ENCODE measurements at places on chromosomes 2 and 18.

DNA sequence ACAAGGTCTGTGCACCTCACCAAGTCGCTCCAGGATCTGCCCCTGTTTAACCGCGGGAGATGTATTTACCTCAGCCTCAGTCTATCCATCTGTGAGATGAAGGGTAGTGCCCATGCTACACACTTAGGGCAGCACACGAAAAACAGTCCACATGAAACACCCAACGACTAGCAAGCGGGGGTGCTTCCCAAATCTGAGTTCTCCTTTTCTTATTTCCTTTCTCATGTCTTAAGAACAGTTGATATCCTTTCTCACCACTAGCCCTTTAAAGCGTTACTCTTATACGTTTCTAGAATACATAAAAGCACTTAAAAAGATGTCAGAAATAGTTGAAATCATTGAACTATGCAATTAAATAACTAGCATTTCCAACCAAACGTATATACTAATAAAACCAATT is 207.3 kb upstream of the PXDN start:
- DNase-seq = no peak

DNA sequence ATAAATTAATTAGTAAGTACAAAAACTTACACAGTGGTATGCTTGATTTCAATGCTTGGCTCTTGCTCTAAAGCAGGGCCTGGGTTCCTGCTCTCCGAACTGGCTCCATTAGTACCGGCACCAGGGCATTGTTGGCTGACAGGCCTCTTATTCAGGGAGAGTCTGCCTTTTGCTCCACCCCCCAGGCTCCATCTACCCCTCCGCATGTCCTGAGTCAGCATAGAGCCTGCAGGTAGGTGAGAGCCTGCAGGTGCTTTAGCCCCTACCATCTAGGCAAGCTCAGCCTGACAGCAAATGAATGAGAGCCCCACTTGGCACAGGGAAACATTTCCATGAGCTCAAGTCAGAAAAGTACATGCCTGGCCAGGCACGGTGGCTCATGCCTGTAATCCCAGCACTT is 35.1 kb upstream of the EFHD1 start:
- DNase-seq = peak; percentile 52

- DNase-seq = peak; percentile 58
These were observed 58.6 kb upstream of the SLC25A52 start for GRCh38 chr18:31819106-31819924.

DNA sequence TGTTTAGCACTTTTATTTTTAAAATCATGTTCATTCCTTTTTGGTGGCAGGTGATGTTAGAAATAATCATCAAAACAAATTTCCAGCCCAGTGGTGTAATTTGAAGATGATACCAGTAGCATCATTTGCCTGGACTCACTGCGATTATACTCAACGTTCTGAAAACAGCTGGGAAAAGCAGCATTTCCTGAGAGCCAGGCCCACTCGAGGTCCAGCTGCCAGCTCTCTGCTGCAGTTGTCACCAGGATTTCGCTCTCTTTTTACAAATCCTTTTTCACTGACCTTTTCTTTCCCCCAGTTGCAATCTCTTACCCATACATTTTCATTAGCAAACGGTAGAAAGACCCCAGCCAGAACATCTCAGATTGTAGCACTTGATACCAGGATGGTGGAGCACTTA is 110.6 kb upstream of the LYPD1 start:
- no peak for DNase-seq

GRCh38 chr2:111662039-111662770 is 221.8 kb downstream of the ANAPC1 start:
- DNase-seq = no peak

- DNase-seq = no peak
These were observed 23.3 kb downstream of the GNLY start for GRCh38 chr2:85717308-85718008.

- no peak for DNase-seq
These were observed 190.3 kb downstream of the ARL4C start for GRCh38 chr2:234306426-234307173.

DNA sequence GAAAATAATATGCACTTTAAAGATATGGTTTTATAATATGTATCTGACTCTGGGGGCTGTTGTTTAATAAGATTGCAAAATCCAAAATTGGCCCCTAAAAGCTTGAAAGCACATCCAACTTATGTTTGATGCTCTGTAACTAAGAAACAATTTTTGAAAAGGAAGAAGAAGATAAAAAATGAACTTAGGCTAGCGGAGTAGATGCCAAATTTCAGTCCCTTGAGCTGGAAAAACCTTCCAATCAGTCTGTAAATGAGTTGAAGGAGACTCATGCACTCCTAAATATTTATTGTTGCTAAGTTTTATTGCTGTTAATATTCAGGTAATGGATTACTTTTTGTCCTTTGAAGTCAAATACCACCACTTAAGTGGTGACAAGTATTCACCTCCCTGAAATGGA is 465.0 kb downstream of the ZEB2 start:
- DNase-seq = no peak

- DNase-seq = no peak
These were observed 25.9 kb downstream of the COL5A2 start for GRCh38 chr2:189153619-189154018.

DNA sequence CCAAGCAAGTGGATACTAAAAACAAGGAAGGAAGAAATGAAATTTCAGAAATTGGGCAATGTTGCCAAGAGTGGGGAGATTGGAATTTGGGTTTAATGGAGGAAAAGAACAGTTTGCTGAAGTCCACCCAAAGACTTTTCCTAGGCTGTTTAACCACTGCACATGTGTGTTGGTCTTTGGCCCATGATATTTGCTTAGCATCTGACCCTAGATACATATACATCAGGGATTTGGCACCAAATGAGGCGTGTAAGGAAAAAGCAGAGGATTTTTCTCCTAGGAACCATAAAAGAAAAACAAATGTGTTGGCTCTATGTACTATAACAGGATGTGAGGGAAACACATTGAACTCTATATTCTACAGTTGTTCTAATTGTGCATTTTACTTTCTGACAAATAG is 80.7 kb upstream of the CD28 start:
- DNase-seq = no peak

DNA sequence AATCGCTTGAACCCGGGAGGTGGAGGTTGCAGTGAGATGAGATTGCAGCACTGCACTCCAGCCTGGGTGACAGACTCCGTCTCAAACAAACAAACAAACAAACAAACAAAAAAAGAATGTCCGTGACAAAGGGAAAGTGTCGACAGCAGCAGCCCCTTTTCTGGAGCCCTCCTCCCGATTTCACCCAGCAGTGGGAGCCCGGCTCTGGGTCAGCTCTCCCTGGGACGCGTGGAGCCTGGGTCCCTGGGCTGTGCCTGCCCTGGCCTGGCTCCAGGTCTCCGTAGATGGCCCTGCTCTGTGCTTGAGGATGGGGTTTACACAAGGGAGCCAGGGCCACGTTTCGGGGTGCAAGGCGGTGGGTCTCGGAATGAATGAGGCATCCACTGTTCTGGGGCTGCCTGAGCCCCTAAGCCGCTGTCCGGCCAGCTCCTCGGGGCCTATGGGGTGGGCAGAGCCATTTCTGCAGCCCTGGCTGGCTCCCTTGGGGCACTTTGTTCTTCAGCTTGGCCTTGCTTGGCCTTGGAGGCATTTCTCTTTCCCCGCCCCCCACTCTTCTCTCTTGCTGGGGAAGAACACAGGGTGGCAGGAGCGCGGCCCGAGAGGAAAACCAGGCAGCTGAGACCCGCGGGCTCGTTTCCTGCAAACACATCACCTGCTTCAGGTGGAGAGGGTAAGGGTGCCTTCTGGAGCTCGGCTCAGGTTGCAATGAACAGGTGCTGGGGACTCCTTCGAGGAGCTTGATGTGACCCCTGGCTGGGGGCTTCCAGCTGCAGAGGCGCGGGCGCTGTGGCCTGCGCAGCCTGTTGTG is 29.1 kb downstream of the RTP5 start:
- DNase-seq = peak; percentile 28

- DNase-seq = no peak
These were observed 559.2 kb downstream of the RNF144A start for GRCh38 chr2:7476371-7476770.

GRCh38 chr18:58966005-58966677 is 101.5 kb downstream of the ZNF532 start:
- DNase-seq = no peak

DNA sequence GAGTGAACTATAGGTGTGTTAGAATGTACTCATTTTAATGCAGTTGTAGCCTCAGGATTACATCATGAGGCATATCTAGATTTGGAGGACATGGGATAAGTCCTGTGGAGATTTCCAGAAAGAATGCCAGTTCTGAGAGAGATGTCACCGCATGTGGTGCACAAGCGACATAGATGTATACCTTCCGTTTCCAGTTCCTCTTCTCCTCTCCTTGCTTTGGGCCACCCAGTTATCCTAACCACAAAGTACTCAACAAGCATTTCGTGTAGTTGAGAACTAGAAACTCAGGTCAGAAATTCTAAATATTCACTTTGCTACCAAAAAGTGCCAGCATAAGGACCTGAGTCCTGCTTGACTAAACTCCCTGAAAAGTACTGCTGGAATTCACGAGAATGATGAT is 66.5 kb downstream of the KCTD18 start:
- DNase-seq = no peak

- peak; percentile 72 for DNase-seq
These were observed 26.9 kb downstream of the MCEE start for GRCh38 chr2:71102981-71103681.

DNA sequence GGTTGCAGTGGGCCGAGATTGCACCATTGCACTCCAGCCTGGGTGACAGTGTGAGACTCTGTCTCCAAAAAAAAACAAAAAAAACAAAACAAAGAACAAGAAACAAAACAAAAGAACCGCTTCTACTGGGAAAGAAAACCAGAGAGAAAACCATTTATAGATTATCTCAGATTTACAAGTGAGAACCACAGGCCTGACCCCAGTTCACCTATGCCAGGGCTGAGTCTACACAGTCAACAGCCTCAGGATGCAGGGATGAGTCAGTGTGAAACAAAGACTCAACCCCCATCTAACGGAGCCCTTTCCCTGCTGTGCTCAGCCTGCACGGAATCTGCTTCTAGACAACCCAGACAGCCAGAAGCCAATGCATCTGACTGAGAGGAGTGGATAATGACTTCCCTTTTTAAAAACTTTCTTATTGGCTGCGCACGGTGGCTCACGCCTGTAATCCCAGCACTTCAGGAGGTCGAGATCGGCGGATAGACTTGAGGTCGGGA is 25.5 kb upstream of the YWHAQ start:
- no peak for DNase-seq

DNA sequence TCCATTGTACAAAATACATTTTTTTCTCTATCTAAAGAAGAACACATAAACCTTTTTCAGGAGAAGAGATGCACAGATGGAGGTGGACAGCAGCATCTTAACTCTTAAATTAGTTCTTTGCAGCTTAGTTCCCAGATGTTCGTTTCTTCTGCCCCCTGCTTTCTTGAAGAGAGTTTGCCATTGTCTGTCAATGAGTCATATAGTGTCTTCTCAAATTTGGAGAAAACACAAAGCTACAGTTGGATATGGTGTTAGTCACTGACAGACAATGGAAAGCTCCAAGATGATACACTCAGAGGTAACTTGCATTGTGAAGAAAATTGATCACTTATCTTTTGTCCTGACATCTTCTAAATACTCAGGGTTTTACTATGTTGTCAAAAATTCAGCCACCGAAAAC is 48.8 kb upstream of the TMEFF2 start:
- DNase-seq = no peak

- no peak for DNase-seq
These were observed 1.7 kb upstream of the CLUL1 start for GRCh38 chr18:595068-595467.

DNA sequence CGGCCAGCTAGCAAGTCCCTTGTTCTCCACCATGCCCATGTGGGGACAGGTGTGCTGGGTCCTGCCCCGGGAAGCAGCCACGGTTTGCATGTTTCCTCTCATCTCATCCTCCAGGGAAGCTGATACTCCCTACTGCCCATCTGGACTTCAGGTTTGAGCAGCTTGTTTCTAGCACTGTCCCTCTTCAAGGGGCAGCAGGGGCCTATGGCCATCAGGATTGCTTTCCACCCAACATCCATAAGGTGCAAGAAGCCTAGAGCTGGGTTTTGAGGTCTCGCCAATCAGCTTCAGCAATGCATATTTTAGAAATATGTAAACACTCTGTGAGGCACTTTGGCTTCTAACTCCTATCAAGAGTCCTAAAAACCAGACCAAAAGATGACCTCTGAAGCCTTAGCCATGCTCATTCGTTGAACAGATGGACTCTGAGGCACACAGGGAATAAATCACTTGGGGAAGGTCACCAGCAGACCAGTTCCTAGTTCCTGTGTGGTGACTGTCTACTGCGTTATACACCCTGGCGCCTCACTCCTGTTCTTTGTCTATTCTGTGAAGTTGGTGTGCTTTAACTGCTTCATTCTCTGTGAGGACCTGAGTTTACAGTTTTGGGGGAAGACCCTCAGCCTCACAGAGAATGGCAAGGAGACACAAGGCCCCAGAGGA is 192.6 kb upstream of the TWIST2 start:
- no peak for DNase-seq

DNA sequence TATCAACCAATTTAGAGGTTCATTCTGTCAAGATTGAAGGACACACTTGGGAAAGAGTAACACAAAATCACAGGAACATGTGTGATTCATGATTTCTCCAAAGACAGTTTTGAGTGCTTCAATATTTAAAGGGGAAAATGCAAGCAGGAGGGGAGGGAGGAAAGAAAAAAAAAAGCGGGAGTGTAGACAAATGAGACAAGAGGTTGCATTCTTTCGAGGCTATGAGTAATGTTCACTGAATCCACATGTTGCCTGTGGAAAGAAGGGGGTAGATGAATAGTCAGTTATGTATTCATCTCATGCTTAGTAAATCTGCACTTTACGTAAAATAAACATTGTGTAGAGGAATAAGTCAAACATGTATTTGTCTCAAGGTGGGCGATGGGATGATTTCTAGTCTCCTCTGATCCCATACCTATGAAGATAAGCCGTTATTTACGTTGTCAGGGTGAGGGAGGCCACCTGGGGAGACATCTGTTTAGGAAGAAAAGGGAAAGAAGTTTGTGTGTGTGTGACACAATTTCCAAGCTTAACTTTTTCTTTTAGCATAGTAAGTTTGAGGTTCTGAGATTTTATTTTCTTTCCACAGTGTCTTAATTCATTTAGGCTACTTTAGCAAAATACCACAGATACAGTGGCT is 211.0 kb upstream of the ZC3H15 start:
- no peak for DNase-seq

DNA sequence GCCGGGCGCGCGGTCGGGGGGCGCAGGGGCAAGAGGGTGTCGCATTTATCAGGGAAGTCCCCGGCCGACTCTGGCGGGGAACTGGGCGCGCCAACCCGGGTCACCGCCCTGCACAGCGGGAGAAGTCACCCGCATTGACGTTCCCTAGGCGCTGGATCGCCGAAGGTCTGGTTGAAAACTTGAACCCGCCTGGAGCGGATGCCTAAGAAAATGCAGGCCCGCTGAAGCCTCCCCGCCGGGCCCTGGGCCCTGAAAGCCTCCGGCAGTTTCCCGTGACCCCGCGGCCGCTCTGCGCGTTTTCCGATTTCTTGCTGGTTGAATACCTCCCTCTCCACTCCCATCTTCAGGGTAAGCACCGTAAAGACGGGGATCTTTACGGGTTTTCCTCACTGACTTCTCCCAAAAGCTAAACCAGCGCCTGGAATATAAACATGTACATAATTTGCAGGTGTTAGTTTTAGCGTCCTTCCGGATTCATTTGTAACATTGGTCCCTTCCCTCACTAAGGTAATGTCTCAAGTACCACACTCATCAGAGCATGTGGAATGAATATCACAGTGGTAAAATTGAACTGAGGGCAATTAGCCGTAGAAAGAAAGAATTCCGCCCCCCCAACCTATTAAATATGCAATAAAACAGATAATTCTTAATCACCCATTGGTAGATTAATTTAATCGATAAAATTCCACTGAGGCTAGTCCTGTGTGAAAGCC is 675 bp upstream of the SPIRE1 start:
- peak; percentile 71 for DNase-seq

GRCh38 chr2:152465541-152465940 is 130.6 kb downstream of the FMNL2 start:
- no peak for DNase-seq

- peak; percentile 83 for DNase-seq
These were observed at the start of gene NPPC for GRCh38 chr2:231926180-231926741. TSS of gene NPPC (minus strand) at chr2:231926396. CDS start at chr2:231926249, 147 bp downstream.

All from H9 (cell line).